ENCODE measurements at places on chromosomes 16 and 17.

DNA sequence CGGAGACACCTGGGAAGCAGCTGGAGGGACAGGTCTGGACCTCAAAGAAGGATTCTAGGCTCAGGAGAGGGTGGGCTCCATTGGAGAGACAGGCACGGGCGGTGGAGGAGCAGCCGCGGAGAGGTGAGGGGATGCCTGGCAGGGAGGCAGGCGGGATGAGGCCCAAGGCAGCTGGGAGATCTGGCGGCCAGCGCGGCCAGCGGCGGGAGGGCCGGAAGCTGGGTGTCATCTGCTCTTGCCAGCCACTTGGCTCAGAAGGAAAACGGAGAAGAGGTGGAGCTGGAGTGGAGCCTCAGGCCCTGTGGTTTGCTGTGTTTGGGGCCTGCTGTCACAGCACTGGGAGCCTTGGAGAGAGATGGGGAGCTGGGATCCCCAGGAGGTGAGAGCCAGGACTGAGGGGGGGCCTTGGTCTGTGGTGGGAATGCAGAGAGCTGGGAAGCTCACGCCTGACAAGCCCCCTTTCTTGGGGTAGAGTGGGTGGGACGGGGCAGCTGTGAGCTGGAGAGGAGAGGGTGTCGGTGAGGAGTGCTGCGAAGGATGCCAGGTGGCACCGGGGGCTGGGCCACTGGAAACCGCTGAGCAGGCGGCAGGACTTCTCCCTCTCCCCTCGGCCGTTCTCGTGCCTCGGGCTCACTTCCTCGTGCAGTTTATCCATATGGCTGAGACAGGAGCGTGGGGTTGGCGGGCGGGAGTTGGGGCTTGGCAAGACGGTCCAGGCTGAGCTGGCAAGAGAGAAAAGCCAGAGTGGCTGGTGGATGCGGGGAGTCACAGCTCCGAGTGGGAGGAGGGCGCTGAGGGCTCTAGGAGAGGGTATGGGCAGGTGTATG, 8.0 kb downstream of the TBC1D24 start:
- peak; percentile 30 for DNase-seq

- DNase-seq: no peak
Observed at GRCh38 chr17:38978180-38978579, 11.0 kb upstream of the FBXO47 start.

DNA sequence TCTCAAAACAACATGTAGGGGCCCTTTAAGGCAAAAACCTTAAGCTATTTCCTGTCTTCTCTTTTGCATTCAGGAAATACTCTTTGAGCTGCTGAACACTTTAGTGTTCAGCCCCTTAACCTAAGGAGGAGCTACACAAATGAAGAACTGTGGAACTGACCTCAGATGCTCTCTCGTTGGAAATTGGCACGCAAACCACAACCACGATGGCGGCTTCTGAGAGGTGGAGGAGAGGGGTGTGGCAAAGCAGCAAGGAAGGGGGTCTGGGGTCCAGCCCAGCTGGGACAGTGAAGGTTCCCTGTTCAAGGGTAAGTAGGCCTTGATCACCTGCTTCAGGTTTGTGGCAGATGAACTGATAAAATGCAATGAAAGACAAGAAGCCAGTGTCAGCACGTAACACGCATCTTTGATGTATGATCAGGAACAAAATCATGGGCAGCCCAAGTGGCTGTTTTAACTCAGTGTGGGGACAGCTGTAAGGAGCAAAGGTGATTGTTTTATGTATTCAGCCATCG, 291.6 kb upstream of the TNRC6C start:
- no peak for DNase-seq

GRCh38 chr17:67221062-67221998, 23.7 kb downstream of the HELZ start:
- no peak for DNase-seq

- DNase-seq: no peak
Observed at GRCh38 chr17:55706808-55707773, 15.6 kb downstream of the TMEM100 start.

- no peak for DNase-seq
Observed at GRCh38 chr16:88773812-88774291, 11.2 kb downstream of the PIEZO1 start.

GRCh38 chr16:1133810-1134520, 18.9 kb upstream of the CACNA1H start:
- no peak for DNase-seq

- no peak for DNase-seq
Observed at GRCh38 chr17:79186406-79186805, 111.8 kb downstream of the ENGASE start.

DNA sequence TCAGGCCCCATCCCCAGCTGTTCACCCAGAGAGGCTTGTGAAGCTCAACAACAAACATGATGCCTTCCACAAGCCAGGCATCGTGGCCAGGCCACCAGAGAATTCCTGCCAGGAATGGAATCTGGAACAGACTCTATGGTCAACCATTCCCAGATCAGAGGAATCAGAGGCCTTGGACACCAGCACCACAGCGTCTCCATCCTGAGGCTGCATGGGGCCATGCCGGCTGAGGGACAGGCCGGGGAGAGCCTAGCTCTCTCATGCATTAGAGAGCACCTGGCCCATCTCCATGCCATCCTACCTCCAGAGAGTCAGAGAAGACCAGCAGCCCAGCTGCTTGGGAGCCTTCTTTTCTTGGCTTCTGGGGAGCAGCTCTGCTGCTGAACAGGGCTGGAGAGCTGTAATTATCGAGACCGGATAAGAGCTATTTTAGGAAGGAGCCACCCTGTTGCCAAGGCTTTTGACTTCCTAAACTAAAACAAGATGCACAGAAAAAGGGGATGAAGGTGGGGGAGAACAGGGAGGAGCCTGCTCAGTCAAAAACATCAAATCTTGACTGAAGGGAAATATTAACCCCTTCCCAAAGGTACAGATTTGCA, 24.5 kb upstream of the MTMR4 start:
- no peak for DNase-seq

- no peak for DNase-seq
Observed at GRCh38 chr16:87661561-87661960, 59.3 kb downstream of the JPH3 start.

GRCh38 chr16:7487574-7488323, 155.1 kb downstream of the RBFOX1 start:
- DNase-seq: no peak

DNA sequence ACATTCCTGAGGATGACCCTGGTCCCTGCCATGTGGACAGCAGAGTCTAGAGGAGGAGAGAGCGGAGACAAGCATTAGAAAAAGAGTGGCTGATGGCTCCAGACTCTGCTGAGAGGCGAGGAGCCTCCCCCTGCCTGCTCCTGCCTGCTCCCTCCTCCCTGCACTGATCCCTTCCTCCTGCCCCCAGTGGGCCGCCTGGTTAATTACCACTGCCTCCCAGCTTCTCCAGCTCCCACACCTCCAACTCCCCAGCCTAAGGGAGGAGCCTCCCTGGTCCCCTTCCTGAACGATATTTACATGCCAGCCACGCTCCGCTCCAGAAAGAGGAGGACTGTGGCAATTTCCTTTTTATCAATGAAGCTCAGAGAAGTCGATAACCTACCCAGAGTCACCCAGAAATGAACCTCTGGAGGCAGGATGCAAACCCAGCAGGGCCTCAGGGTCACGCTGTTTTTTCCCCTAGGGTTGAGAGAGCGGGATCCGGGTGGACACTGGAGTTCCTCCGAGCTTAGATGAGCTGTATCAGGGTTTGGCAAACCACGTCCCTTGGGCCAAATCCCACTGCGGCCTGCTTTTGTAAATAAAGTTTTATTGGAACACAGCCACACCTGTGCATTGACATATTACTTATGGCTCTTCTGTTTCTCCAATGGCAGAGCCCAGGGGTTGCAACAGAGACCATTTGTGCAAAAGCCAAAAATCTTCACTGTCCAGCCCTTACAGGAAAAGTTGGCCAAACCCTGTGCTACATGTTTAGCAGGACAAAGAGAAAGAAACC, 27.1 kb upstream of the JPH3 start:
- no peak for DNase-seq

- DNase-seq: no peak
Observed at GRCh38 chr16:20291208-20292206, 35.8 kb downstream of the GP2 start.

GRCh38 chr16:19717314-19717713, 713 bp downstream of the KNOP1 start:
- no peak for DNase-seq

GRCh38 chr17:77428020-77428748, 287.4 kb downstream of the SEC14L1 start:
- no peak for DNase-seq

GRCh38 chr17:19654896-19655295, 6.3 kb downstream of the ALDH3A2 start:
- DNase-seq: no peak

- no peak for DNase-seq
Observed at GRCh38 chr16:49608779-49609178, 235.2 kb downstream of the C16orf78 start.

GRCh38 chr16:3256146-3256865, at the start of gene MEFV:
MEFV (minus strand) TSS chr16:3256633; CDS start chr16:3256587, 46 bp downstream.
- no peak for DNase-seq

GRCh38 chr17:67052720-67053437, 8.5 kb downstream of the CACNG1 start:
- no peak for DNase-seq

DNA sequence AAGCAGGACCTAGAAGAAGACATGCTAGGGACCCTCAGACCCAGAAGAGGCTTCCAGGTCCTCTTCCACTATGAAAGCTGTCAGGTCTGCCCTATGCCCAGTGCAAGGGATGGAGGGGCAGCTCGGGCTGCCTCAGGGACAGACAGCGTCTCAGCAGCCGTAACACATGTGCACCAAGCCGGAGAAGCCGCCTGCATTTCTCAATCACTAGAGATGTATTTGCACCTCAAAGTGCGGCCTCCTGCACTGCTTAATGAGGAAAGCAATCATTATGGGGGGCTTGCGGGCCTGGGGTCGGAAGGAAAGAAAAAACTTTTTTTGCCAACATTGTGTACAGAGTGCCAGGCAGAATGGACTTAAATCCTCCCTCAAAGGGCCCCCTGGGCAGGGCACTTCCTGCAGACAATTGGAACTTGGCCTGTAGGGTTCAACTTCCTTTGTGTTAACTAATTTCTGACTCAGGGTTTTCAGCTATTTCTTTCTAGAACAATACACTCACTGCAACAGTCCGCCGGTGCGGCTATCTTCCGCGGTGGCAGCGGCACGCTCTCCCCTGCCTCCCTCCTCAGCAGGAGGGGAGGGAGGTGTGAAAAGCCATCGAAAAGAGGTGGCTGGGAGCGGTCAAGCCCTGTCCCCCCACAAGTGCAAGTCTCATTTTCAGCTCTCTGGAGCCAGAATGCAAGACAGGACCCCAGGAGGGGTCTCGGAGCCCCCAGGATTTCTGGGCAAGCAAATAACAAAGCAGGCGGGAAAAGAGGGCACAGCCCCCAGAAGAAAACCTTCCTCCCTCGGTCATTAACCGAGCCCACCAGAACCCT, 101.2 kb downstream of the ZNF423 start:
- DNase-seq: no peak

GRCh38 chr17:50093246-50093645, 1.9 kb upstream of the PDK2 start:
- DNase-seq: no peak

GRCh38 chr17:46264456-46265198, 30.3 kb upstream of the LRRC37A start:
- DNase-seq: no peak

GRCh38 chr16:79137426-79137939, 463.1 kb downstream of the MAF start:
- no peak for DNase-seq

DNA sequence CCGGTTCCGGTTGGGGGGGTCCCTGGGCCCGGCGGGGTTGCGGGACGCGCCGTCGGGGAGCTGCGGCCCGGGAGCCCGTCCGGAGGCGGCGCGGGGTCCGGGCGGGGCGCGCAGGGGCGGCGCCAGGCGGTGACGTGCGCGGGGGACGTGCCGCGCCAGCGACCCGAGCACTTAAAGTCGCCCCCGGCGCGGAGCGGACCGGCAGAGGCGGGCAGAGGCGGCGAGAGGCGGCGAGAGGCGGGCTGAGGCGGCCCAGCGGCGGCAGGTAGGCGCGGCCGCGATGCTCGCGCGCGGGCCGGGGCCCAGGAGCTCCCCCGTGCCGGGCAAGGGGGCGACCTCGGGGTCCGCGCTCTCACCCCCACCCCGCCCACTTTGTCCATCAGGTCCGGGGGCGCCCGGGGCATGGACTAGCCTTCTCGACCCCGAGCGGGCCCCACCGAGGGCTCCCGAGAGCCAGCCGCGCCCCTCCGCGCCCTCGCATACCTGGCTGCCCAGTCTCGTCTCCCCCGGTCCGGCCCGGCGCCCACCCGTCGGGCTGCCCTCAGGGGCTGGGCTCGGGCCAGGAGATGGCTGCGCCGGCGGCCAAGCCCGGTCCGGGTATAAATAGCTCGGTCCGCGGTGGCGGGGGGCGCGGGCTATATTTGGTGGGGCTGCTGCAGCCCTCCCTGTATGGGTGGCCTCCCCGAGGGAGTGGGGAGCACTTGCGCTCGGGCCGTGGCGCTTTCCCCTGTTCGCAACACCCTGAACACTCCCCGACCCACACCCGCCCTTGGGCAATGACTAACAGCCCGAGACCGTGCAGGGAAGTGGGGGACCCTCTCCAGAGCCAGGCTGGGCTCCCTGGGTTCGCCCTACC, at the start of gene SLC16A3:
Gene SLC16A3 (plus strand): TSS at position 201 of the 856 bp plus-strand sequence. CDS start 6,967 bp downstream, outside the sequence.
- DNase-seq: no peak

DNA sequence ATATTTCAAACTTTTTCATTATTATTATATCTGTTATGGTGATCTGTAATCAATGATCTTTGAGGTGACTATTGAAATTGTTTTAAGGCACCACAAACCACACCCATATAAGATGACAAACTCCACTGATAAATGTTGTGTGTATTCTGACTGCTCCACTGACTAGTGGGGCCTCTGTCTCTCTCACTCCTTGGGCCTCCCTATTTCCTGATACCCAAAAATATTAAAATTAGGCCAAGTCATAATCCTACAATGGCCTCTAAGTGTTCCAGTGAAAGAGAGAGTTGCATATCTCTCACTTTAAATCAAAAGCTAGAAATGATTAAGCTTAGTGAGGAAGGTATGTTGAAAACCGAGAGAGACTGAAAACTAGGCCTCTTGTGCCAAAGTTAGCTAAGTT, 23.4 kb downstream of the CYLD start:
- no peak for DNase-seq

DNA sequence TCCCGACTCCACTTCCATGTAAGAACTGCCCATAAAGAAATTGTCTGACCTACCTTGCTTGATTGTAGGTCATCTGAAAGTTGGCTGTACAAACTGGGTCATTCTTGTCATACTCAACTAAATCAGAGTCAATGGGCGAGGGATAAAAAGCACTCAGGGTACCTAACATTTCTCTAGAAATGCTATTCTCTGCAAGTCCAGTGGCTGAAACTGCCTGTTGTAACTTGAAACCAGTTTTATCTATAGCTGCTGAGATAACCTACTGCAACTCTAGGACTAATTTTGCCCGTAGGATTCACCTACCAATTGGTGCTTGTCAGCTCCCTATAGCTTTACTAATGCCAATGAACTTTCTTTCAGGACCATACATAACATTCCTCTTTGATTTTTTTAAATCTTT, 100.1 kb upstream of the GRIN2A start:
- no peak for DNase-seq

GRCh38 chr16:27685807-27686206, 135.9 kb downstream of the KATNIP start:
- no peak for DNase-seq

DNA sequence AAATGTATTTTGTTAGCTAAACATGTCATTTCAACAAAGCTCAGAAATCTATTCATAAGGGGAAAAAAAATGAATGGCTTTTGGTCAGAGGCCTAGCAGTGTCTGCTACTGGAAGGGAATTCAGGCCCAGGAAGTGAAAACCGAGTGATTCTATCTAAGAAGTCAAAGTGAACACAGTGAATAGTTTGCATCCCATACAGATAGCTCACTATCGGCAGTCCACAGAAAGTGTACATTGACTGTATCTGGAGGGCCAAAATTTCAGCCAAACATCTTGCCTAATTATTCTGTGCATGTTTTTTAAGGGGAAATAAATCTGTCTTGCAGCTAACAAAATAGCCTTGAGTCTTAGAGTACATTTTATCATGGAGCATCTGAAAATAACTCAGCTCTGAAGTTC, 214.4 kb upstream of the CACNG5 start:
- no peak for DNase-seq
